Fibroblast of pulmonary artery (primary cell): ENCODE measurements at places on chromosomes 3 and 15.

GRCh38 chr3:58659051-58659675, 7.4 kb downstream of the FAM3D start:
- peak; percentile 73 for DNase-seq

GRCh38 chr3:18245721-18246120, 179.4 kb downstream of the SATB1 start:
- no peak for DNase-seq

DNA sequence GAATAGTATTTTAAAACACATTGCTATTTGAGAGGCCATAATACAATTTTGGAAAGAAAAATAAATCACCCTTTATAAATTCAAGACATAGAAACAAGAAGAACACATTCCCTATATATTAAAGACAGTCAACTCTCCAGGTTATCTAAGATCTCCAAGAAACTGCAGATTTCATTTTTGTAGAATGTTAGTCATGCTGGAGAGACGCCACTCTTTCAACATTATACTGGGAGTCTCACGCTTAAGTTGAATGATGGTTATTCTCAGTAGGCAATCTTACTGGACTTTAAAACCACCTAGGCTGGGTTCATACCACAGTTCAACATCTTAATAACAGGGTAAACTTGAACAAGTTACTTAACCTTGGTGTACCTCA, 3.6 kb upstream of the CHRM5 start:
- DNase-seq = no peak

DNA sequence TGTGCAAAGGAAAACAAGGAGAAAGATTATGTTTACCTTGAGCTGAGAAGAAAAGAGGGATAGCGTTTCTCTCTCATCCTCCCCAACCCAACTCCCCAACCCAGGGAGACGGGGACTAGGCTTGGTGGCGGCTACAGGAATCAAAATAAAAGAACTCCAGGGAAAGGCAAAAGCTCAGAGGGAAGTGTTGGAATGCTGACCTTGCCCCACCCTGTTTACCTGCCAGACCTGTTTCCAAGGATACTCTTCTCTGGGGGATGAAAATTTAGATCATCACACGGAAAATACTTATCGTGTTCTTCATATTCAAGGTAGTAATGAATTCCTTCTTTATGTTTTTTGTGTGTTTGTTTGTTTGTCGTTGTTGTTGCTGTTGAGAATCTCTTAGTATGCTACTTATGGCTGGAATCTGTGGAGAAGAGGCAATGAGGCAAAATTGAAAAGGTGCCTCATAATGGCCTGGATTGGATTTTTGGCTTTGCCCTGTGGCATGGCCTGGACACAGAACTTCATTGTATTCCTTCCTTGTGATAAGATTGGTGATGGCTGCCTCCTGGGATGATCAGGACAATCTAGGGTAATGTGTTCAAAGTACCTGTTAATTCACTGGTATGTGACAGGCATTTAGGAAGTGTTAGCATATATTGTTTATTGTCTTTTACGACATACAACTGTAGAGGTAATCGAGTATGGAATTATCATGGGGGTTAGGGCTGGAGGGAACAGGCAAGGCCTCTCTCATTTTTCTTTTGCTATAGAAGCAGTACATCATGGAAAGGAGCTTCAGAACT, 11.1 kb upstream of the TPRG1 start:
- no peak for DNase-seq

DNA sequence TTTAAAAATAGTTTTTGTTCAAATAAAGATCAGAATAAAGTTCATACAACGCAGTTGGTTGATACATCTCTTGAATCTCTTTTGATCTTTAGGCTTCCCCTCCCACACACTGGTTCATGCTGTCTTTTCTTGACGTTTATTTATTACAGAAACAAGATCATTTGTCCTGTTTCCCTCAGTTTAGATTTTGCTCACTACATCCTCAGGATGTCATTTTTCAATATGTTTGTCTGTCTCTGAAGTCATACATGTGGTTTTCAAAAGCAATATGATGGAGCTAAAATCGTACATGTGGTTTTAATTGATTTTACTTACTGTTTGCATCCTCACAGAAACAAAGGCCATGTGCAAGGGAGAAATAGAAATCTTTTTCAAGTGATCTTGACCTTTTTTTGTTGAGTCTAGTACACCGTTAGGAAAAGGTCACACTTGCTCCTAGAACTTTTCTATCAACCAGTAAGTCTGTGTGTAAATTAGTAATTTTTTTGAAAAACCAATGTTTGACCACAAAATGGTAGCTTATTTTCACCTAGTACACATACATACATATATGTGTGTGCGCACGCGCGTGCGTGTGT, 63.7 kb upstream of the SENP5 start:
- DNase-seq = no peak

DNA sequence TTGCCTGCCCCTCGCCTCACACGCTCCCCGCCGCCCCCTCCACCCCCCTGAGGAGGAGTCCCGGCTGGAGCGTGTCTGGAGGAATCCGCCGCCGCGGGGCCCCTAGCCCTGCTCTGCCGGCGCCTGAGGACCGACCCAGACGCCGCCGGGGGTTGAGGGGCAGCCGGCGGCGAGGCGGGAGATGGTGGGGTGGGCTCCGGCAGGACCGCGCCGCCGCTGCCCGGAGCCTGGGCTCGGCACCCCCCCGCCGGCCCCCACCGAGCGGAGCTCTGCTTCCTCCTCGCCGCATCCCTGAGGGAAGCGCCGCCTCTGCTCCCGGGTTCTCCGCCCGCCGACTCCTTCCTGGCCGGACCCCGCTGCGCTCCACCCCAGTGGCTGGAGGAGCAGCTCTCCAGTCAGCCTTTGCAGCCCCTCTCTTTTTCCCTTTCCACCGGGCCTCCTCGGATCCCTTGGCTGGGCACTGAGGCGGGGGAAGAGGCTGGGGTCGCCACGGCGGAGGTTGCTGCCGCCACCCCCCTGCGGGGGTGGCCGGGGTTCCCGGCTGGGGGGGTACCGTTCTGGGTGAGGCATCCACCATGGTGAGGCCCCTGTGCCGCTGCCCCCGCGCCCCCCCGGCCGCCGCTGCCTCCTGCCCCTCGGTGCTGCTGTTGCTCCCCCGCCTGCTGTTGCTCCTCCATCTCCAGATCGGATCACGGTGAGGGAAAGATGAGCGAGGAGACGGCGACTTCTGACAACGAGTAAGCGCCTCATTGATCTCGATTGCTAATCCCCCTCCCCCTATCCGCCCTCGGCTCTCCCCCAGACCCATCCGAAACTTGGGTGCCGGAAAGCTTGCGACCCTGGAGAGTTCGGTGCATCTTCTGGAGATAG, at the start of gene SPRED1:
SPRED1 (plus strand) TSS at position 356 of the 870 bp plus-strand sequence; CDS start at position 706, 350 bp downstream.
- DNase-seq = peak; percentile 55

GRCh38 chr15:68228143-68228970, 1.2 kb downstream of the CLN6 start:
- DNase-seq = peak; percentile 8

- peak; percentile 92 for DNase-seq
Measured at GRCh38 chr3:183275418-183275817, 22.4 kb downstream of the B3GNT5 start.

DNA sequence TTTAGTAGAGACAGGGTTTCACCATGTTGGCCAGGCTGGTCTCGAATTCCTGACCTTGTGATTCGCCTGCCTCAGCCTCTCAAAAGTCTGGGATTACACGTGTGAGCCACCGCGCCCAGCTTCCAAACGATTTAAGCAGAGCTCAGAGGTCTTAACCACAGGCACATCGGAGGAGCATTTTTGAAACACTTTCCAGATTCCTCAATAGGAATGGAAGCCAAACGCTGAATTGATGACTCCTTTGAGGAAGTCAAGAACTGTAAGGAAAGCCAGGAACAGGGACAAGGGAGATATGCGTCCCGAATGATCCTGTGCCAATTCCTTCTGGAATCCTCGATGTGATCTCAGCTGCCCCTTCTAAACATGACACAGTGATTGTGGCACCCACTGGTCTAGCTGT, 40.0 kb downstream of the TRH start:
- peak; percentile 3 for DNase-seq

DNA sequence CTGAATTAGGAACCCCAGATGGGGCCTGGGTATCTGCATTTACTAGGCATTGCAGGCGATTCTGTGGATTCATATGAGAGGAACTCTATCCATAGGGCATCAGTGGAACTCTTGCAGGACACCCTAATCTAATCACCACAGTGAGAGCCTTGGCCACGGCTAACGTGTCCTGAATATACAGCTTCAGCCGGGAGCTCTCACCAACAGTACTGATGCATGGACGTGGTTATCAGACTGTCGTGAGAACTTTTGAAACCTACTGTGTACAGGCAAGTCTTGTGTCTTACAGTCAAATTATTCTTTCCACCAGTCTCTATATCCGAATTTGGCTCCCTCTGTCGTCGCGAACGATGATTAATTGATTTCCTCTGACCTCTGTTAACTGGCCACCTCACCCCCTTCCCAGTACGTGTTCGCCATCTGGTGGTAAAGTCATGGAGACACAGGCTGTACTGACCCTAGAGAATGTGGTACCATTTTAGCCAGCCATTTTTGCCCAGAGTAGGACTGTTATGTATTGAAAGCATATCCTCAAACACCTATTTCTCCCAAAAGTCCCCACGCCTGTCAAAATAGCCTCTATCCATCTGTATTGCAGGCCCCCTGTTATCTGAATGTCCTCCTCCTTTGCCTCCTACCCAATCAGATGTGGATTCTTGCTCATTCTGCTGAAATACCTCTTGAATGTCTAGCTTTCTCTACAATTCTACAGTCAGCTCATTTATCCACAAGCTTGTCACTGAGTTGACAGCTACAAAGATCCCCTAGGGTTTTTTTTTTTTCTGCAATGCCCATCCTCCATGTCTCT, 39.7 kb downstream of the GLDN start:
- peak; percentile 89 for DNase-seq

DNA sequence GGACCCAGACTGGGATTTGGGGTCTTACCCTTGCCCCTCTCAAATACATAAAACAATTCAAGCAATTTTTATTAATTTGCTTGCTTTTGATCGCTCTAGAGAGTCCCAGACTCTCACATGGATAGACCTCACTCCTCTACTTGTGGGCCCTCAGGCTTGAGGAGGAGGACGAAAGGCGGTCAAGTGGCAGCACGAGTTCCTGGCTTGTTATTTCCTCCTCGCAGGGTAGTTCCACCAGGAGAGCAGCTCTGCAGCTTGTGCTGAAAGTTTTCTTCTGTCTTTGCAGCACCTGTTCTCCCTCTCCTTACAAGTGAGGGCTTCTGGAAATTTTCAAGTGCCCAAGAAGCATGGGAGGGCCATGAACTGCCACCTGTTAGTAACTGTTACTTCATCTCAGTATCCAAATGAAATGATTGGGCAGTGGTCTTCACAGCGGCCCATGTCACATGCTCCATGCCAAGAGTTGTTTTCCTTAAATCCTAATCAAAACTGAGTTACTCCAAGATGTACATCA, 22.7 kb downstream of the ABI3BP start:
- DNase-seq = no peak

- peak; percentile 80 for DNase-seq
Measured at GRCh38 chr3:50347187-50347813, 1.8 kb upstream of the ZMYND10 start.

DNA sequence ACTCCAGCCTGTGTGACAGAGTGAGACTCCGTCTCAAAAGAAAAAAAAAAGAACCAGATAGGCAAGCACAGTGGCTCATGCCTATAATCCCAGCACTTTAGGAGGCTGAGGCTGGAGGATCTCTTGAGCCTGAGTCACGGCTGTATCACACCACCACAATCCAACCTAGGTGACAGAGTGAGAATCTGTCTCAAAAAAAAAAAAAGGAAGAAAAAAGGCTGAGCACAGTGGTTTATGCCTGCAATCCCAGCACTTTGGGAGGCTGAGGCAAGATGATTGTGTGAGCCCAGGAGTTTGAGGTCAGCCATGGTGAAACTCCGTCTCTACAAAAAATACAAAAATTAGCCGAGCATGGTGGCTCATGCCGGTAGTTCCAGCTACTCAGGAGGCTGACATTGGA, 5.6 kb upstream of the NICN1 start:
- DNase-seq = no peak

- no peak for DNase-seq
Measured at GRCh38 chr15:63978511-63979261, 67.6 kb downstream of the DAPK2 start.

- DNase-seq = no peak
Measured at GRCh38 chr15:31511707-31512310, 185.2 kb downstream of the KLF13 start.

GRCh38 chr15:38263996-38264395, 11.4 kb downstream of the SPRED1 start:
- no peak for DNase-seq

GRCh38 chr3:57063032-57063431, 2.6 kb downstream of the SPATA12 start:
- no peak for DNase-seq

DNA sequence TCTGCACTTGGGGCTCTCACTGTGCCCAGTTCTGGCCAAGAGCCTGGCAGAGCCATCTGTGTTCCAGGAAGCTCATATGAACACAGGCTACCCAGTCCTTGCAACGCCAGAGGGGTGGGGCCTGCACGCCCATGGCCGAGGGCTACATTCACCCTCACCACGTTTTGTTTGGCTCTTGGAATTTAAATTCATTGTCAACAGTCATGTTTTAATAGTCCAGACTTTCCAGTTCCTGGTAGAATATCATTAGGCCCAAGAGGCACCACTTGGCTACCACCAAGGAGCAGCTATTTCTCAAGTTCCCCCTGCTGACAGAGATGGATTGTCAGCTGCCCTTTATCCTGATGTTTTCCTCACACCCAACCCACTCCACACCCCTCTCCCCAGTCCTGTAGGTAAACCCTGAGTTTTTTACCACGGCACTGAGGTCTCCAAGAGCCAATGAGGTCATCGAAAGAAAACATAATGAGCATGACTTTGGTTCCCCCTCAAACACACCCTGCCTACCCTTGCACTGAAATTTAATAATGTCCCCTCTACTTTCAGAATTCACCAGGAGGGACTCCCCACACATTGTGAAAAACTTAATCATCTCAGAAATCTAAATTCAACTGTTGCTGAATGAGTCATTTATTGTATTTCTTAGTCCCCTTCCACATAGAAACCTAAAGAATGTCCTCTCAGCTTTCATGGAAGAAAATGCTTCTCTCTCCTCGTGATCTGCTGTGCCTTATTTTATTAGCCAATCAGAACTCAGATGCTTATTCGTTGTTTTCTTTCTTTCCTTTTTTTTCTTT, 125.1 kb downstream of the SHQ1 start:
- peak; percentile 49 for DNase-seq

DNA sequence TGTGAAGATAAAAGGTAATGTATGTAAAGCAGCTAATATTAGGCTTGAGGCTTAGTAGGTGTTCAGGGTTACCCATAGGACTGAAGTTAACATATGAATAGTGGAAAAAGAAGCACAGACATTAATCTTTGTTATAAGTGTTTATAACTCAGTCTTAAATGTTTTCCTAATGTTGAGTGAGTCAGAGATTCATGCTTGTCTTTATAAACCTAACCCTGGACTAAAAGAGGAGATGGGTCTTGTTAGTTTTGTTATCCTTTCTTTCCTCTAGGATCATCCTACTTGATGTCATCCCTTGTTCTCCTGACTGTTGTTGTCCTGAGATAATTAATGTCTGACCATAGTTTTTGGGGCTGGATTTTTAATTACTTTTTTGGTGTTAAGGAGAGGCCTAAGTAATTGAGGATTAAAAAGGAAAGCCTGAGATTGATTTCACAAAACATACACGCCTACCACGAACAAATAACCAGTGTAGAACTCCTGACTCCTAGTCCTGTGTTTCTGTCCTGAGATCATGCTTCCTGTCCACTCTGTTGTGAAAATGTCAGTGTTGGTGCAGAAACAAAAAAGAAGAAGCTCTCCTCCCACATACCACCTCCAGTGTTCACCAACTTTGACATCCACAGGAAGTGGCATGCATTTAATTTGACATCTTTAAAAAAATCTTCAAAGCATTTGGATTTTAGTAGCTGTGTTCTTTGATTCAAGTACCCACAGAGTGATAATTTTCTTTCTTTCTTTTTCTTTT, 8.4 kb downstream of the MITF start:
- no peak for DNase-seq

- no peak for DNase-seq
Measured at GRCh38 chr3:184544513-184544861, 17.1 kb upstream of the EPHB3 start.
